Epithelial cell of proximal tubule (primary cell): ENCODE measurements at places on chromosomes 16 and 17. TPM values are rescaled to one million over a fixed set of nuclear protein-coding genes. Genes with fewer than 3 reads are reported as not detected.

RCVRN gene
- total RNA-seq, result not detected in 2 replicates

DNA sequence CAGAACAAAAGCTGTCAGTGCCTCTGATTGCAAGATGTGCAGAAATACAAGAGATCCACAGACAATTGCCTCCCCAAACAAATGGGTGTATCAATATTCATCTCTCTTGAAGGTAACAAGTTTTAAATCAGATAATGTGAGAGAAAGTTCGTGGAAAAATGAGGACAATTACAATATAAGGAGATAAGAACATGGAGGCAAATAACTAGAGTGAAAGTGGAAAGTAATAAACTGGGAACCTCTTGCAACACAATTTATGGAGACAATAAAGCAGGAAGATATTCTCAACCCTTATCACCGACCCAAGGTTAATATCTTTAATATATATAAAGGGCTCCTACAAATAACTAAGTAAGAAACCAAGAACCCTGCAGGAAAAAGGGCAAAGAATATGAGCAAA, 14.2 kb upstream of the KRT19 start:
- DNase-seq, result no peak

- no peak for DNase-seq
These were observed 43.9 kb downstream of the CCT6B start for GRCh38 chr17:34917381-34917780.

- no peak for DNase-seq
These were observed 432.8 kb upstream of the HSBP1 start for GRCh38 chr16:83374979-83375378.
